ENCODE measurements at places on chromosomes 5 and 9.
A peak's percentile ranks its signal among the peaks of the same experiment; 100 is the strongest.

DNA sequence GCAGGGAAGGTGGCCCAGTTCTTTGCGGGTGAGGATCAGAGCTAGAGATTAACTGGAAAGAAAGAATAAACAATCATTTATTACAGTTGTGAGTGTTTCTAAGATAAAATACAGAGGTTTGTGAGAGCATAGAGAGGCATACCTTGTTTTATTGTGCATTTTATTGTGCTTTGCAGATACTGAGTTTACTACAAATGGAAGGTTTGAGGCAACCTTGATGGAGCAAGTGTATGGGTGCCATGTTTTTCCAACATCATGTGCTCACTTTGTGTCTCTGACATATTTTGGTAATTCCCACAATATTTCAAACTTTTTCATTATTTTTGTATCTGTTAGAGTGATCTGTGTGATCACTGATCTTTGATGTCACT, 715 bp upstream of the C5orf34 start:
- no peak for DNase-seq

- no peak for DNase-seq
Measured at GRCh38 chr5:119028575-119028974, 40.2 kb upstream of the DTWD2 start.

DNA sequence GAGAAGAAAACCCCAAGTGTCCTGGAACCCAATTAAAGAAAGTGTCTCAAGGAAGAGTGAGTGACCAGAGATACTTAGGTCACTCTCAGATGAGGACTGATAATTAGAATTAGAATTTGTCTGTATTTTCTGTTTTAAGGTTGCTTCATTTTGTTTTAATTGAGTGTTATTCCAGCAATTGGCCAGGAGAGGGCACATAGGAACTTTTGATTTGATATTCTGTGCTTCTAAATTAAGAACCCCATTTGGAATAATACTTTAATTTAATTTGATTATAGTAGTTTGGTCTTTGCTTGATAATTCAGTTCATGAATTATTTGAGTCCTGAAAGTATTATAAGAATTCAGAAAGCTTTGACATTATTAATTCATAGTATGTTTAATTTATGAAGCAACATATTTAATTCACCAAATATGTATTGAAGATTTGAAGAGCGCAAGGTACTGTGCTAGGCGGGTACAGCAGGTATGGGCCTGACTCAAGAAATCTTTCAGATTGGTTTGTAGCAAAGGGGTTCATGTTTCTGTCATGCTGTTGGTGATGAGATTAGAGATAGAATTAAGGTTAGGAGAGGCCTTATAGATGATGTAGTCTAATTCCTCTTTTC, 4.9 kb downstream of the MRPL22 start:
- DNase-seq = peak; percentile 38

GRCh38 chr5:75736273-75736672, 19.0 kb upstream of the POC5 start:
- DNase-seq = peak; percentile 15

GRCh38 chr9:88932766-88933165, 58.5 kb upstream of the S1PR3 start:
- DNase-seq = peak; percentile 66

GRCh38 chr9:126461608-126462007, 135.0 kb downstream of the MVB12B start:
- DNase-seq = no peak

DNA sequence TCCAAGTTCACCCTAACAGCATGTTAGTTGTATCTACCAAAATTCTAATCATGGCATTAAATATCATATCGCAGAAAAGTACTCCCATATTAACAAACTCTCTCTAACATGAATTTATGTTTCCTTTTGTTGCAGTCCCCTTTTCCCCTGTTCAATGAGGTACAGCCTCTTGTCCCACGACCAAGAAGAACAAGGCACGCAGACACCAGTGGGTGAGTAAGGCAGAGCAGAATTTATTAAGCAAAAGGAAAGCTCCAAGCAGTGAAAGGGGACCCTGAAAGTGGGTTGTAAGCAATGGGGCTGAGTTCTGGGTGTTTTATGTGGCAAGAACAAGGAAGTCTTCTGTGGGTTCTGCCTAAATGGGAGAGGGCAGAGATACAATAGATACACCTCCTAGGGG, 183.5 kb downstream of the LURAP1L start:
- peak; percentile 21 for DNase-seq

DNA sequence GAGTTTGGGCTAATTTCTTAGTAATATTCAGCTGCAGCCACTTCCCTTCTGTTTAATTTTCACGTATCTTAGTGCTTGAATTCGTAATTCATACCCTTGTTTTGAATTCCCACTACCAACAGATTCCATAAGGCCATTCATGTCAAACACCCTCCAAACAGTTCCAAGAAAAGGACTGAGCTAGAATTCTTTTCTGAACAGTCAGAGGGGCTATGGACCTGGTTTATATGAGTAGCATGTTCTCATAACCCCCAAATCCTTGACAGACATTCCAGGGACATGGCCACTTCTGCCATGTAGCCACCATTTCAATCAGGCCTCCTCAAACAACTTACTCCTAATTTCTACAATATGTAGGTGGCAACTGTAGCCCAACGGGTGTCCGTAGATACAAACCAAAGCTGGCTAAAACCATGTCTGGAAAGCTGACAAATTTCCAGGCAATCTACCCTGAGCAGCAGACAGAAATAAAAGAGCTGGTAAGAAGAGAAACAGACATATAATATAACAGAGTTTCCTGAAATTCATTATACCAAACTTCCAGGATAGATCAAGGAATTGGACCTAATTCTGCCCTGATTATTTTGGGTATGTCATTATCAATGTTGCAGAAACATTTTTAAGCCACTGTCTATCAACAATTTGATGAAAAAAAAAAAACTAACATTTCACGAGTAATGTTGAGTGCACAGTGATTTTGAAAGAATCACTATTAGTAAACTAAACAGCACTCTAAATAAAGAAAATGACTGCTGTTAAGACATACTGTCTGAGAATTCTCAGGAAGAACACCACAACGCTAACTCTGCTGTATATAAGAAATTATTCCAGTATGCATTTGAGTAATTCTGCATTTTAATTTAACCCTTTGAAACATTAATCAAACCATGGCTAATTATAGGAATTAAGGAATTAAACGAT, 40.7 kb downstream of the EBF1 start:
- DNase-seq = no peak

DNA sequence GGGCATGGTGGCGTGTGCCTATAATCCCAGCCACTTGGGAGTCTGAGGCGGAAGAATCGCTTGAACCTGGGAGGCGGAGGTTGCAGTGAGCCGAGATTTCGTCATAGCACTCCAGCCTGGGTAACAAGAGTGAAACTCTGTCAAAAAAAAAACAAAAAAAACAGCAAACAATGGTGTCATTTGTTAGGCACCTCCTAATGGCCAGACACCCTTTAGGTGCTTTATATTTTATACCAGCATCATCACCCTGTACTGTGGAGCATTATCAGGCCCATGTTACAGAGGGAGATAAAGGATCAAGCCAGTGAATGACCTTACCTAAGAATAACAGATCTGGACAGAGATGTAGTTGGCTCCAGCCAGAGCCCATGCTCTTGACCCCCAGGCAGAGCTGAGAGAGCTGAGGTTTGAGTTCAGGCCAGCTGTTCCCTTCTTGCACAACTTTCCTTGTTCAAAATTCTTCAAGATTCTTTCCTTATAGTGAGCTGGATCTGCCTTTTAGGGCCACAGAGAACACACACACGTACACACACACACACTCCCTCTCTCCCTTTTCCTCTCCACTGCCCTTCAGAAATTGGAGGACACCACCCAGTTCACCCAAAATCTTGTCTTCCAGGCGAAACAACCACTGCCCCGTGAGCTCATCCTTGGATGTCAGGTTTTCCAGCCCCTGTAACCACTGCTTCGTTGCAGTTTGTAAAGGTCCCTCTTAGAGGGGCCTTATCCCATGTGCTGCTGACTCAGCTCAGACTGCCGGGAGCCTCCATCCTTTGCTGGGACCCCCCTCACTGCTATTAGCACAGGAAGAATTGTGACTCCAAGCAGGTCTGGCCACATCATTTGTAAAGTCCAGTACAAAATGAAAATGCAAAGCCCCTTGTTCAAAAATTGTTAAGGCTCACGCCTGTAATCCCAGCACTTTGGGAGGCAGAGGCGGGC, 10.4 kb upstream of the PTGES start:
- no peak for DNase-seq

- DNase-seq = no peak
Measured at GRCh38 chr5:2836133-2836532, 84.7 kb upstream of the IRX2 start.

DNA sequence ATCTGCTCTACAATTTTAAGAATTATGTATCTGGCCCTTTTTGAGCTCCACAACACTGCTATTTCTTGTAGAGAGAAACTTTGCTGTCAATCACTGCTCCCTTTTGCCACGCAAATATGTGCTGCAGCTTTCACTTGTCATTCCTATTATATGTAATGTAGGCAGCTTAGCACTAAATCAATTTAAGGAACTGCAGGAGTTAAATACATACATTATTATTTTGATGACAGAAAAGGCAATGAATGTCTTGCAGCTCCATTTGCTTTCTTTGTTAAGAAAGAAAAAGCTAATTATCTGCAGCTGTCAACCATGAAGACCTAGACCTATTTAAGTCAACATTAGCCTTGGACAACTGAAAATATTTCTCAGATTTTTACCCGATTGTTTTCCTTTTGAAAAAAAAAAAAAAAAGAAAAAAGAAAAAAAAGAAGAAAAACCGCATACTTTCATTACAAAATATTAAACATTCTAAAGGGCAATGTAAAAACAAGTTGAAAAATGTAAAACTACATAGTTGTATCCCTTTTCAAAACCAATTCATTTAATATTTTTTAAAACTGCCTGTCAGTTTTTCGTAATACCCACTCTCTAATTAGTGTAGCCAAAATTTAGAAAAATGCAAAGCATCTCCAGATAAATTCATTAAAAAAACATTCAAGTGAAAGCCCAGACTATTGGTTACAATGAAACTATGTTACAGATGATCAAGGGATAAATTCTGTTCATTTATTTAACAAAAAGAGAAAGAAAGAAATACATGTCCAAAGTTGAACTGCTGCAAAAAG, 57.2 kb downstream of the RFX3 start:
- DNase-seq = peak; percentile 97

DNA sequence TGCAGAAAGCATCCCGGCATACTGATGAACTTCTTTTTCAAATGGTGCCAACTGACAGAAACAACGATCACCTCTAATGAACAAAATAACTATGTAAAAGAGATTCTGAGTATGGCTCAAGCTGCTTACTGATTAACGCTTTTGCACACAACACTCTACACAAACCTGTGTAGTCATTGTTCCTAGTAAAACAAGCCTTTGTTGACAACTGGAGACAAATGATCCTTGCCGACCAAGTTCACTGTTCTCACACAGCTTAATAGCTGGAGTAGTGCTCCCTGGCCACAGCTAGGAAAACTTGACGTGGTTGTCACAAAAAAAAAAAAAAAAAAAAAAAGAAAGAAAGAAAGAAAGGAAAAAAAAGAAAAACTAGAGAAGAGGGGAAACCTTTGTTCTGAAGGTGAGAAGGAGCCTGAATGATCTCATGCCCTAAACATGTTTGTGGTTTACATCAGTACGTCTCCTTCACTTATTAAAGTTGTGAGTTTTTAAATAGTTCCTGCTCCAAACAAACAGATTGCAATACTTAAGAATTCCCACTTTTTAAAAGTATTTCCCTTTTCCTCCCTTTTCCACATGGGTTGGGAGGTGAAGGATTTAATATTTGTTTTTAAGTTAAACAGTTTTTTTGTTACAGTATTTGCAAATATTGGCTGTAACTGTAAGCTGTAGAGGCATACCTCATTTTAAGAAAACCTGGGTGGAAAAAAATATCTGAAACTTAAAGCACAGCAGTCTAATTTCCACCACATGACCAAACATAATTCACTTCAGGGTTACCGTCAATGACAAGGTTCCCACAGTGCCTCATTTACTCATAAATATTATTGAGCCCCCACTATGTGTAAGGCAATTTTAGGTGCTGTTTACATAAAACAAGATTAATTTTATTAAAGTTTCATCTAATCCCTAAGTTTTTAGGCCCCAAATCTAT, 63.7 kb downstream of the GLIS3 start:
- peak; percentile 17 for DNase-seq

GRCh38 chr5:173542964-173543363, 73.5 kb downstream of the BOD1 start:
- DNase-seq = no peak

DNA sequence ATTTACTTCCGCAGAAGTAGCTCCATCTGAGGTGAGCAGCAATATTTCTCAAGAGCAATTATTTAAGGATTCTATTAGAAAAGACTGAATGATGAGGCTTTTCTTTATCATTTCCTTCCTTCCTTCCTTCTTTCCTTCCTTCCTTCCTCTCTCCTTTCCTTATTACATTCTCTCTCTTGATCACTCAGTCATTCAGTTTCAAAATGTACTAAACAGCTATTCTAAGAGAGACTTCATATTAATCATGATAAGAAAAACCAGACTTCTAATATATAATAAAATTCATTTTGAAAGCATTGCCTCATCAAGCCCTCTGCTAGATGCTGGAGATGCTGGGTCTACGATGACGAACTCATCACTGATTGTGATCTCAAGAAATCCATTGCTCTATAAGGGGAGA, 30.4 kb upstream of the PAPPA start:
- no peak for DNase-seq

- DNase-seq = no peak
Measured at GRCh38 chr9:6040077-6040476, 24.7 kb upstream of the RANBP6 start.

DNA sequence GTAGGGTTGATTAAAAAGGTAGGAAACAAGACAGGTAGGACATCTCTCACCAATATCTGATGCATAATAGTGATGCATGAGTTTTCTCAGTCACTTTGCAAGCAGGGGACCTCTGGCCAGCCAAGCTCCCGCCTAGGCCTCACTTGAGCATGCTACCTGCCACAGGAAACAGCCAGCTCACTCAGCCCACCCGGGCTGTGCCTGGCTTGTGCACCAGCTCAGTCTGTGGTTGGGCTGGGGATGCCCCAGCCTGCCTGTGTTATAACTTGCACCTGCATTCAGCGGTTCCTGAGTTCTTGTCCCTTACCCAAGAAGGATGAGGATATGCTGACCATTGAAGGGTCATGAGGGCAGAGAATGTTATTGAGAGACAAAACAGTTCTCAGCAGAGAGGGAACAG, 172.8 kb upstream of the PLCXD3 start:
- DNase-seq = no peak

- peak; percentile 14 for DNase-seq
Measured at GRCh38 chr5:59001154-59001553, 418.3 kb downstream of the RAB3C start.

GRCh38 chr5:52876456-52876855, 88.7 kb downstream of the ITGA1 start:
- no peak for DNase-seq

DNA sequence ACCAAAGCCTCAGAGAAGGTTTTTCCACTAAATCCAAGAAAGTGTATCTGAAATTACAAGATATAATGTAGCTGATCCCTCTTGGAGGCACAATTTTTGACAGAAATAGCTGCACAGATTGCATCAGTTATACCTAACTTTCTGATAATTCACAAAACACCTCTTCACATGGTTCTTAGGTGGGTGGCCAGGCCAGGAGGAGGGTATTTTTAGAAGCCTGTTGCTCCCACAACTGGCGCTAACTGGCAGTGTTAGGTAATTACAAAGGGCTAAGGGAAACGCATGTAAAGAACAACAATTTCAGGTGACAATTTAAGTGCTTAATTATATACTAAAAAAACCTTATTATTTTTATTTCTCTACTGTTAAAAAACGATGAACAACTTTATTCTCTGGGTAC, 247.9 kb downstream of the BNC2 start:
- peak; percentile 72 for DNase-seq

All from NCI-H69 (cell line).